CD4-positive, alpha-beta T cell treated with Interleukin-2 at 100 ng/mL for 4 hours (primary cell): ENCODE measurements at places on chromosomes 4 and X.
A peak's percentile ranks its signal among the peaks of the same experiment; 100 is the strongest.

DNA sequence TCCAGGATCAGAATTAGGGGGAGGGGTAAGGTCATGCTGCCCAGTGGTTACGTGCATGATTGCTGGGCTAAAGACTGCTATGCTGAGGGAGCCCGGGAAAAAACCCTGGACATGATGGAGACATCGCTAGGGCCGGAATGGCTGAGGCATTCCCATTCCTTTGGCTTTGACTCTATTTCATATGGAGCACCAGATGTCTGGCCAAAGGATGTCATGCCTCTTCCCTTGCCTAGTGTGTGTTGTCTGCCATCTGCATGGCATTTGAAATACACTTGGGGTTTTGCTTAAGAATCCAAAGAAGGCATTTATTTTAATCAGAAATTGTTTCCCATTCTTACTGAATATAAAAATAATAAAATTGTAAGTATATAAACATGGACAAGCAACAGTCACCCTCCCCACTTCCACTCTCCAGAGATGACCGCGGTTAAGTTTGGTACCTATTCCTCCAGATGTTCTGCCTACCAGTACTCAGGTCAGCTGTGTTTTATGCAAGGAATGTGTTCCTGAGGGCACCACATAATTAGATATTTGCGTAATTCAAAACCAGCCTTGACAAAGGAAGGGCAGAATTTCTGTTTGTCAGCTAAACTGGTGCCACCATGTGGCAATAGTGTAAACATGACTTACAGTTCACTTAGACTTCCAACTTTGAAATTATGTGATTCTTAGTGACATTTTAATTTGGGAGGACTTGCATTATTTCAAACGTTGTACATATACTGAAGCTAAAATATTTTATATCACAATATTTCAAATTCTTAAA, 105.9 kb downstream of the CT47B1 start:
- peak; percentile 2 for DNase-seq

GRCh38 chr4:3311489-3312171, 18.8 kb downstream of the RGS12 start:
- no peak for DNase-seq

- no peak for DNase-seq
Measured at GRCh38 chr4:59973492-59973891, 1226.6 kb upstream of the ADGRL3 start.

DNA sequence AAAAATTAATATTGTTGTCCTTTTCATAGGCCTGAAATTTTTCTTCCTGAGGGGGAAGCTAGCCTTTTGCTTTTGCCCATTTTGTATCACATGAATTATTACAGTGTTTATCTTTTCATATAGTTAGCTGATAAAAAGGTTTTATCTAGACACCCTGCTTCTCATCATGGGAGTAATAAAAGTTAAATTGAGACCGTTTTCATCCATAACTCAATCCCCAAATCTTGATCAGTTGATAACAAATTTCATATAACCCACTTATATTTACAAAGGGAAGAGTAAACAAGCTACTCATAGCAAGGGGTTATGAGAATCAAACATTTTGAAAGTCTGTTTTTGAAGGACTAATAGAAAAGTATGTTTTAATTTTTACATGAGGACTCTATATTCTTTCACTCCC, 23.5 kb upstream of the DCX start:
- DNase-seq = no peak

GRCh38 chrX:30779453-30780030, 109.5 kb downstream of the TAB3 start:
- DNase-seq = no peak

GRCh38 chr4:4842476-4843441, 16.7 kb upstream of the MSX1 start:
- DNase-seq = no peak

- DNase-seq = no peak
Measured at GRCh38 chr4:74447636-74448233, 2.8 kb downstream of the AREG start.

GRCh38 chrX:139971394-139971749, 6.1 kb upstream of the CXorf66 start:
- DNase-seq = no peak

DNA sequence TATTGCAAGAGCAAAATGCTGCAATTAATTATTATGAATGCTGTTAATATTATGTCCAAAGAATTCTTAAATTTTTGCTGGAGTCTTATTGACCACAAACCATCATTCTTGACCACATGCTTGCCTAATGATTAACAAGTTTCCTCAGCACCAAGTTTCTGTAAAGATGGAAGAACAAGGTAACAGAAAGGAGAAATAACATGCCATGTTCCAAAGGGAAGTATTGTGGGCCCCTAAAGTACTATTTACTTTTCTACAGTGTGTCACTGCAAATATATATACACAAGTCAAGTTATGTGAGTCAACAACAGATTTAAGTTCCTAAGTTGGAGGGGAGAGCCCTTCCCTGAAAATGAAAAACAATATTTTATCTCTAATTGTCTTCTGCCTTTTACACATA, 20.6 kb downstream of the FAM47E start:
- DNase-seq = no peak

GRCh38 chrX:134782796-134783195, 124.5 kb upstream of the PLAC1 start:
- no peak for DNase-seq

DNA sequence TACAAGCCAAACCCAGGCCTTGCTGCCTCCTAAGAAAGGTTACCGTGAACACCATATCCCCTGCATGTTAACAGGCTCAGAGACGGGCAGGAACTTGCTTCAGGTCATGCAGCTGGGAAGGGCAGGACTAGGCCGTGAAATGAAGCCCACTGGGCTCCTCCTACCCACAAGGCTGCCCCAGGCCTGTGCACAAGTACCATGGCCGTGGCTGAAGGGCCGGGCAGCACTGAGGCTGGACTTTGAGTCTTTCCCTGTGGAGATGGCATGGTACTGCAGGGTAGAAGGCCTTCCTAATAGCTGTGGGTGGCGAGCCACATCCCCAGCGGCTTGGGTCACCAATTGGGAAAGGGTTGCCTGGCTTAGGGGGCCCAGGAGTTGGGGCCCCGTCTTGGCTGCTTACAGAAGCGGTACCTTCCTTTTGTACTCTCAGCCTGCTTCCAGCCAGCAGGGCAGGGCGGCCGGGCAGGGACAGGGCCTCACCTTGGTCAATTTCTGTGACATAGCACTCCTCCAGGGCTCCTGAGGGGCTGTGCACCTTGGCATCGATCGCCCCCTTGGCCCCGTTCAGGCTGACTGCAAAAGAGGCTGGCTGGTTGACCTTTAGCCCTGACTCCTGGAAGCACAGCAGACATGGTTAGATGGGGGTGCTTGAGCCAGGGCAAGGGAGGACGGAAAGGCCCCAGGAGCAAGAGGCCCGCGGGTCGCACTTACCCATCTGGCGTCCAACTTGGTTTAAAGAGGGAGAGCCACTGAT, 23.8 kb downstream of the FLNA start:
- no peak for DNase-seq

DNA sequence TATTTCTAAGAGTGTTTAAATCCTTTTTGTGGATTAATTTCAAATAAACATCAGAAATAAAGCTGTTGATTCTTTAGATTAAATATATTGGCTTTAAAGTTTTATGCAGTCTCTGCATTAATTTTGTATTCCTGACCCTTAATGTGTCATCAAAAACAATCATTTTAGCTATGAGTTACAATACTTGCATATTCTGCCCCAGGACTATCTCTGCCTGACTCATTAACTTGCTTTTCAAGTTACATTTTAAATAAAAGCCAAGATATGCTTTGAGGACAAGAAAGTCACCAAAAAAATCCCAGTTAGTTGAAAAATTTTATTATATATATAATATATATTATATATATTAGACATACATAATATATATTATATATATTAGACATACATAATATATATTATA, 208.7 kb downstream of the ADGRL3 start:
- DNase-seq = no peak

GRCh38 chrX:47646636-47647035, 3.7 kb downstream of the ELK1 start:
- no peak for DNase-seq

DNA sequence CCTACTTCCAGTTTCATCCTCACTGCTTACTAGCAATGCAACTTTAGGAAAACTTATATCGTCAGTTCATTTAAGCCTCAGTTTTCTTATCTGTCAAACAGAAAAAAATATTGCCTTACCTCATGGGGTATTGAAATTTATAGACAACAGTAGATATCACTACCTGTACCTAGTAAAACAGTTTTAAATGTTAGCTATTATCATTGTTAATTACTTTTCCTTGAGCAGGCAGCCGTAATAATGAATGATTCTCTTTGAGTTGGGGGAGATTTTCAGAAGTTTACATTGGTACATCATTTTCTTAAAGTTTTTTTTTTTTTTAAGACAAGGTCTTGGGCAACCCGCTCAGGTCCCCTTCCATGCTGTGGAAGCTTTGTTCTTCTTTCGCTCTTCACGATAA, 71.7 kb upstream of the BMPR1B start:
- no peak for DNase-seq

GRCh38 chr4:118279920-118280432, 72.8 kb downstream of the PRSS12 start:
- DNase-seq = no peak

DNA sequence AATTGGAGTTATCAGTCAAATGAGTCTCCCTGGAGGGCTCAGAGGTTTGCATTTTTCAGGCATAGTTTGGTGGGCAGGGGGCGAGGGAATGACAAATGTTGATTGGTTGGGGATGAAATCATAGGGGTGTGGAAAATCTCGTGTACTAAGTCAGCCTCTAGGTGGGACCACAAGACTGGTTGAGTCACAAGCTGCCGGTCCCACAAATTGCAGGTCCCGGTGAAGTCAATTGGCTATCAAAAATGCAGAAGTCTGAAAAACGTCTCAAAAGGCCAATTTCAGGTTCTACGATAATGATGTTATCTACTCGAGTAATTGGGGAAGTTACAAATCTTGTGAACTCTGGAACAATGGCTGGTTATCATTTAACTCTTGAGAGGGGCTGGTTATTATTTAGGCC, 98.8 kb upstream of the DHX15 start:
- no peak for DNase-seq

GRCh38 chr4:169109035-169109675, 99.1 kb upstream of the CBR4 start:
- DNase-seq = no peak

DNA sequence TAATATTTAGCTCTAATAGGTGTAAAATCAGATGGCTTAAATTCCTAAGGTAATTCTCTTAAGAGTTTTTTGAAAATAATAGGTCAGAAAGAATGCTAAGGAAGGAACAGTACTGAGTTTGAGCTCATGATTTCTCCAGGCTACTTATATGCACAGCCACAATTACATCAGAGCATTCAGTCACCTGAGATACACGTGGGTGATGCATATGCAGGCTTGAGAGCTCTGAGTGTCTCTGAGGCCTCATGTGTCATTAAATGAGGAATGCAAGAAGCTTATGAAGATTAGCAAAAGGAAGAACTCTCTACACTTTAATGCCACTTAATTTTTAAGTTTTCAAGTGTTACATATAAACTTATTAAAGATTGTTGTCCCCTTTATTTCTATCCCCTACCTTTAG, 124.0 kb upstream of the STIM2 start:
- DNase-seq = no peak

GRCh38 chr4:40804598-40804997, 54.8 kb downstream of the NSUN7 start:
- no peak for DNase-seq

DNA sequence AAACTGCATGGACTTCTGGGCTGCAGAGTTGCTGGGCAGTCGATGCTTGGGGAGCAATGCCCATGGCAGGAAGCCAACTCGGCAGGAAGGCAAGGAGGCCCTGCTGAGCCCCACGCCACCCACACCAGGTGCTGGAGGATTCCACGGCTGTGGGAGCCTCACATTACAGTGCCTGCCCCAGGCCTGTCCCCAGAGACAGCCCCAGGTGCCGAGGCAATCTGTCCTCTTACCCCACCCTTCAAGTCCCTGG, 53.9 kb downstream of the HMX1 start:
- DNase-seq = no peak

DNA sequence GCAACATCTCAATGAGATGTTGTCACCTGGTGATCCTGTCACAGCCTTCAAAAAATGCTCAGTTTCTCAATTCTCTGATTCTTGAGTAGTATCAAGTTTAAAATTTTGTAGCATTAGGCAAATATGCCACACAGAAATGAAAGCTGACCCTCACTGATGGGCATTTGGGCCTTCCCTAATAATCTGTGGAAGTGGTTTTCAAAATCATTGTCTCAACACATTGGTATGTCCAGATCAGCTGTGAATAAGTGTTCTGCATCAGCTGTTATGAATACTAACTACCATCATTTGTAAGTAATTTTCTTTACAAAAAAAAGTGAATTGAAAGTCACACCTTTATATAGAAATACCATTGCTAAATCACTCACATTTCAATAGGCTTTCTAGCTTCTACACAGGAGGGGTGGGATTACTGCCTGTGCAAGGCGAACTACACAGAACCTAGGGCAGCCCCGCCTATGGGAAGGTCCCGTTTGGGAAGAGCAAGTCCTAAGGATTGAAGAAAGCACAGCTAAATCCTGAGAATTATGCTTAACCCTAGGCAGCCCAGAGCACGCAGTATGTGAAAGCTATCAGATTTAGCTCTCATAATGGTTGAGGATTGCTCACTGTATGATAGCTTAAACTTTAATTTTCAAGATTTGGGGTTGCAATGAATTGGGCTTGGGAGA, 73.4 kb downstream of the GPC3 start:
- no peak for DNase-seq

DNA sequence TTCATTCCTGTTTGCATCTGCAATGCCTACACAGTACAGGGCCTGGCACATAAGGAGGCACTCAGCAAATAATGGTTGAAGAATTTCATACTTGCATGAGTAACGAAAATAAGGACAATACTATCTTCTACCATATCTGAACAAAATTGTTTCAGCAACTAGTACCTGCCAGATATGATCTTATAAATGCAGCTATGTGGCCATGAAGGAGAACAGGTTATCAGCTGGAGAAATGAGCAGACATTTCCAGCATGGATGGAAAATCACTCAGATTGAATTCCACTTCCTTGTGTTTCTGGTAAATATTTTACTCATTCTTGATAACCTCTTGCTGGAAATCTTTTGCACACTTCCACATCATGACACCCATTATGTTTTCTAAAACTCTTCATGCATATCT, 204.0 kb downstream of the ADAMTS3 start:
- no peak for DNase-seq

DNA sequence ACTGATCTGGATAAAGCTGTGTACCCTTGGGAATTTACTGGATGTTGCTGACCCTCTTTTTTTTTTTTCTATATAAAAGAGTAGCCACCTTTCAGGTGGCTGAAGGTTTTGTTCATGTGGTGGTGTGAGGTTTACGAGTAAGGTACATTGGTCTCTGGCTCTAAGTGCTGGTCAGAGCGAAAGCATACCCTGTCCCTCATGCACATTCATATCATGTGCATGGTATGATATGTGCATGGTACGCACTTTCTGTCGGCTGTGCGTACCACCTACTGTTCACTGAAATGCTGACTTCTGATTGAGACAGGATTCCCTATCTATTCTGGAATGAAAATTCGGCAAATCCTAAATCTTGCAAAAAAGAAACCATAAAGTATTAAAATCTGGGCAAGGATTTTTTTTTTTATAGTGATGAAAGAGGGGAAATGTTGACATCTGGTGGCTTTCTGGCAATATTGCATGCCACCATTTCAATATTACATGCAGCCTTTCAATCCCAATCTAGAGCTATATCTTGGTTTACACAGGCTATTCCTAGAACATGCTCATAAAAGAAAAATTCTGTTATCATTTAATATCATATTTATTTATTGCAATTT, 32.8 kb downstream of the FAM149A start:
- no peak for DNase-seq

GRCh38 chr4:118175506-118175905, 141.2 kb downstream of the NDST3 start:
- no peak for DNase-seq

- no peak for DNase-seq
Measured at GRCh38 chr4:14059006-14059405, 431.5 kb upstream of the BOD1L1 start.

GRCh38 chr4:145301386-145302080, 121.1 kb upstream of the OTUD4 start:
- no peak for DNase-seq
